Thyroid gland (tissue), 4 donors: ENCODE measurements at places on chromosomes 4 and X. TPM values are rescaled to one million over a fixed set of nuclear protein-coding genes. Genes with fewer than 3 reads are reported as not detected.

The MSX1 gene
- 12.3 TPM for total RNA-seq

The CXCL8 gene
- 2.6 TPM for total RNA-seq

The CA5B gene
- total RNA-seq: 18.3 TPM

The ADGRA3 gene
- total RNA-seq: 117 TPM

The PLAC8 gene
- 0.44 TPM for total RNA-seq

The KLF8 gene
- total RNA-seq: 14.3 TPM

The FHDC1 gene
- 26.2 TPM for total RNA-seq

The HPGD gene
- 4.1 TPM for total RNA-seq

The GSX2 gene
- total RNA-seq: not detected

The C1QTNF7 gene
- total RNA-seq: 1.9 TPM

The SAGE1 gene
- total RNA-seq: not detected

The MAD2L1 gene
- 1.2 TPM for total RNA-seq

The TSPAN7 gene
- total RNA-seq: 45.0 TPM

The TMEM156 gene
- total RNA-seq: not detected

The PRRG1 gene
- 24.0 TPM for total RNA-seq
